Fibroblast of skin of right quadriceps (primary cell): ENCODE measurements at places on chromosomes 3 and 15.

DNA sequence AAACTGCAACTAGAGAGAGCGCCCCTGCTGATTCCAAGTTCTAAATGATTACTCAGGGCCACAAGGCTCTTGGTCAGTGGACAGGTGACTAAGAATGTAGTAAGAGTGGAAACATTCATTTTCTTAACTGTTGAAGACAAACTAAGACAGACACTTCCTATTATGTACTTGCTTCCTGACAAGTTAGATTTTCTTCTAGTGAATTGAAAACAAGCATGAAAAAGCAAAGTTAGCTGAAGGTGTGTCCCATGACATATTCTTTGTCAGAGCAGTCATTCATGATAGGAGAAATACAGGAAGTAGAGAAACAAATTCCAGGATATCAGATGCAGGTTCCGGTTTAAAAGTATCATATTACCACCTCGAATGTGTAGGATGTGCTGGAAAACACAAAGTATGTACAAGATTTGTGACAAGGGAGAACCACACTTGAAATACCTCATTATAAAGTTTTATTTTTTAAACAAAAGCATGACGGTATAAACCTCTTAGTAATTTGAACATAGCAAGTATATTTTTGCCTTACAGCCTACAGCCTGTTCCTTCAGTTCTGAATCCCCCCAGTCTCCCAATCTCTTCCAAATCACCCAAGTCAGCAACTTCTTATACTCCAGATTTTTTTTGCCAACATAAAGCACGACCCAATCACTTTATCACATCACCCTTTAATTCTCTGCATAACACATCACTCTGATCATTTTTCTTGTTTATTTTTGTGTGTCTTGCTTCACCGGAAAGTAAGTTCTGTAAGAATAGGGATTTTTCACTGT is 6.2 kb downstream of the TSPAN3 start:
- no peak for DNase-seq

- DNase-seq, result no peak
These were observed 252.5 kb downstream of the CDIN1 start for GRCh38 chr15:36831904-36832287.

DNA sequence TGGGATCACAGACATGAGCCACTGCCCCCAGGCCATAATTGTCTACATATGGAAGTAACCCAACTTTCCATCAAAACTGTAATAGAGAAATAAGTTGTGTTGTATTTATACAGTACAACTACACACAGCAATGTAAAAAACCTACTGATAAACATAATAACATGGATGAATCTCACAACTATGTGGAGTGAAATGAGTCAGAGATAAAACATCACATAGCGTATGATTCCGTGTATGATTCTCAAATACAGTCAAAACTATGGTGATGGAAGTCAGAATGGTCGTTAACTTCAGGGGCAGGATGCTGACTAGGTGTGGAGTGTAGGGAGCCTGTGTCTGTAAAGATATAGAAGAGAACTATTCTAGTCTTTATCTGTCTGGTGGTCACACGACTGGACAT is 332.7 kb upstream of the SLCO3A1 start:
- peak; percentile 72 for DNase-seq

DNA sequence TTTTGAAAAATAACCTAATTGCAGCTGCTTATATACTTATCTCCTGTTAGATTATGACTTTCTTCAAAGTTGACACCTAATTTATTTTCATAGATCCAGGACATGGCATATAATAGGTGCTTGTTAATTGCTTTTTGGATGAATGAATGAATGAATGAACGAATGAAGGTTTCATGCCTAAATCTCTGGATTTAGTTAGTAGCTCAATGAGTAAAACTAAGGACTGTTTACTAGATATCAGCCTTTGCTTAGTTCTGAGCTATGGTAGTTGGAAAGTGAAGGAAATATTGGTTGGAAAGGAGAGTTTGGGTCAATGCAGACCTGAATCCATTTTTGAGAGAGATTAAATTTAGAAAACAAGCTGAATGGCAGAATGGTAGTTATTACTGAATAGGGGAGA is 160.4 kb upstream of the SGO1 start:
- DNase-seq, result no peak

GRCh38 chr15:89707577-89707976 is 17.0 kb downstream of the WDR93 start:
- no peak for DNase-seq

DNA sequence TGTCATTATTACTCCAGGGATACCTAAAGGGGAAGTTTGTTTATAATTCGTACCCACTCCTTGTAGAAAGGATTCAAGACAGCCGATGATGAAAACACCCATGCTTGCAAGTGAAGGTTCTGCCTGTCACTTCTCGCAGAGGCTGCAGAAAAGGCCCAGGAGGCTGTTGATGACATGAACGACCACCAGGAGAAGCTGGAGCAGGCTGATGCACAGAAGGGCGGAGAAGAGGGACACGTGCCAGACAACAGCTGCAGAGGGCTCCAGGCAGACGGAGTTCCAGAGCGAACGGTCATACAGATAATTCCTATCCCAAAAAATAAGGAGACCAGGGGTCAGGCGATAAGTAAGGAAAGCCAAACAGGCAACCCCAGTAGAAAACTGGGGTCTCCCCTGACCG is 5.7 kb upstream of the DYNLT2B start:
- peak; percentile 33 for DNase-seq

DNA sequence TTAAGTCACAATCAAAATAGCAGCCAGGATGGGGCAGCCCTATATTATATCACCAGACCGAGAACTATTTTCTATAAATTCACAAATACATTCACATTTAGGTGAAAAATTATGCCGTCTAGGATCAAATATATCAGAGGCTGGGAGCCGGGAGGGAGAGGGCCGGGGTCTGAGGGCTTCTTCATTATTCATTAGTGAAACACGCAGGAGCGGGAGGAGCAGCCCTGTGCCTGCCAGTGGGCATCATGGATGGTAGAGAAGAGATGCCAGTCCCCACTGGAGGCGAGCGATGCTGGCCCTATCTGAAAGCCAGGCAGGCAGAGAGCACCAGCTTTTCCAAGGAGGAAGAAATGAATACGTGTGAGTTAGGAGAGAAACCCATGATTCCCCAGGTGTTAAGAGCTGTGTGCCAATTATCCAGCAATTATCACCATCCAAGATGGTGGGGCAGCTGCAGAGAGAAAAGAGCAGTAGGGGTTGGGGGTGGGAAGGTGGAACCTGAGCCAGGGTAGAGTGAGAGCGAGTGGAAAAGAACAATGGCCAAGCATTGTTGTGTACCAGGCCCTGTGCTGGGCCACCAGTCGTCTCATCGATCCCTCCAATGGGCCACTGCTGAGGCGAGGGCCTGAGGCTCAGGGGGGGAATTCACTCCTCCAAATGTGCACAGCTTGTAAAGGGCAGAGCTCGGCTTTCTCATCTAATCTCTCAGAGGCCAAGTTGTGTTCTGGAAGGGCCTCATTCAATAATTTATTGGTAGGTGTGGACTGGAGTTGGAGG is 261.3 kb upstream of the TLE3 start:
- no peak for DNase-seq

DNA sequence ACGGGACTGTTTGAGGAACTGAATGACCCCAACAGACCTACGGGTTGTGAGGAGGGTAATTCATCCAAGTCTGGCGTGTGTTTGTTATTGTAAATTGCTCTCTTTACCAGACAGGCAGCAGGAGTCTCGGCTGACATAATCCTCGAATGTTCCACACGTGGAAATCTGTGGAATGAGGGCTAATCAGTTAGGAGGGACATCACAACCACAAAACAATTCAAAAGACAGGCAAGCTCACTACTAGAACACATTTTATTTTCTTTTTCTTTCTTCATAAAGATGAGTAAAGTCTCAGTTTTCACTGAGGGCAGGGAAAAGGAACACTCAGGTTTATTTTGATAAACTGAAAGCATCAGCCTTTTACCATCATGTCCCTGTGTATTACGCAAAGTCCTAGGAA is 53.8 kb downstream of the GRK7 start:
- no peak for DNase-seq

DNA sequence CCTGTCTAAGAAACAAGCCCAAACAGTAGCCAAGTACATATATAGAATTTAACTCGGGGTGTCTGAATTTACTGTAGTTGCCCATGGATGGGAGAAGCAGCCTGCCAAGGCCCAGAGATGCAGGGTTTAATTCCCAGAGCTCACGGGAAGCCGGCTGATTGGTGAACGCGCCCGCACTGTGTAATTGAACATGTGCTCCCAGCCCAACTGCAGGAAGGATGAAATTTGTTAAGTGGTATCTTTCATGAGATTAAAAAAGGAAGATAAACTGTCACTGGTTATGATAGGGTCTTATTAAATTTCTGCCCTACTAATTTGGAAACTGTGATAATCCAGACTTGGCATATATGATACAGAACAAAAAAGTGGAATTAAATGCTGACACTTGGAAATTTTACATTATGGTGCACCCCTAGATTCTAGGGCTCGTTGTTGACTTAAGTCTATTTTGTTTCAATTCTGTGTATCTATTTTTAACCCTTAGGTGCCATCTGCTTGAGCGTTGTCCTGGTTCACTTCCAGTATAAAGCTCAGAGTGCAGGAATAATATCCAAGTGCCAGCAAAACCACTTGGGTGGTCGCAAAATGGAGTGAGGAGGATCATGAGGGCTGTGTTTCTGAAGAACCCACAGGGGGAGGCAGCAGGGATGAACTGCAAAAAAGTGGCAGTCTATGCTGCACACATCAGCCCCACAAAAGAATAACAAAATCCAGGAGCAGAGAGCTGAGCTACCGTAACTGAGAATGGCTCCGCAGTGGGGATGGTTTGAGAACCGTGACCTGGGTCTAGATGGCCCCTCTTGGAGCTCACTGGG is 13.8 kb upstream of the TMC3 start:
- no peak for DNase-seq

DNA sequence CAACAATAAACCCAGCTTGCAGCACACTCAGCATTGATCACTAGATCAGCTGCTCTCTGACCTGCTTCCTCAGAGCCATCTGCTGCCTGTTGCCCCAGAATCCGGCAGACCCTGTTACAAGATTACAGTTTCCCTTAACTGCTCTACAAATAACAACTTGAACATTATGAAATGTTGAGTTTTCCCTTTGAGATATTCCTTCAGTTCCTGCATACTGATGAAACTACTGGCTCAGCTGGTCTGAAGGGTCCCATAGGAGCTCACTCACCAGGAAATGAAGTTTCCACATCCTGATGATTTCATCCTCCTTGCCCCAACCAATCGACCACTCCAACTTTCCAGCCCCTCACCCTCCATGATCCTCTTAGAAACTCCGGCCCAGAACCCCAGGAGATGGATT is 281.9 kb downstream of the OCA2 start:
- DNase-seq, result no peak

- DNase-seq, result no peak
These were observed 172.6 kb downstream of the RBMS3 start for GRCh38 chr3:29453284-29454001.

DNA sequence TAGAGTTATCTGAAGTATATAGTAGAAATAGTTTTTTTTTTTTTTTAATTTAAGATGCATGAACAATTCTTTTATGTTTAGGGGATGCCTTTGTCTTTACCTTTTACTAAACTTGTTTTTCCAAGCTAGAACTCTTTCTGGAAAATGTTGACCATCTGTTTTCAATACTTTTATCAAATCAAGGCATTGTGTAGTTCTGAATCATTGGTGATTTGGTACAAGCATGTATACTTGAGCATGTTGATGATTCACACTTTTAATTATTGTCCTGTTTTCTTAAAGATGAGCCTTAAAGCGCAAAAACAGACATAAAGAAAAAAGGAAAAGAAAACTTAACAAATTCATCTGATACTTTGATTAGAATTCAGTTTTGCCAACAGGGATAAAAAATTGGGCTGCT is 28.3 kb downstream of the PDCD6IP start:
- DNase-seq, result peak; percentile 78

GRCh38 chr3:43723121-43723734 is 32.5 kb downstream of the ABHD5 start:
- DNase-seq, result no peak

- DNase-seq, result no peak
These were observed 60.4 kb upstream of the PRSS50 start for GRCh38 chr3:46778101-46778500.

DNA sequence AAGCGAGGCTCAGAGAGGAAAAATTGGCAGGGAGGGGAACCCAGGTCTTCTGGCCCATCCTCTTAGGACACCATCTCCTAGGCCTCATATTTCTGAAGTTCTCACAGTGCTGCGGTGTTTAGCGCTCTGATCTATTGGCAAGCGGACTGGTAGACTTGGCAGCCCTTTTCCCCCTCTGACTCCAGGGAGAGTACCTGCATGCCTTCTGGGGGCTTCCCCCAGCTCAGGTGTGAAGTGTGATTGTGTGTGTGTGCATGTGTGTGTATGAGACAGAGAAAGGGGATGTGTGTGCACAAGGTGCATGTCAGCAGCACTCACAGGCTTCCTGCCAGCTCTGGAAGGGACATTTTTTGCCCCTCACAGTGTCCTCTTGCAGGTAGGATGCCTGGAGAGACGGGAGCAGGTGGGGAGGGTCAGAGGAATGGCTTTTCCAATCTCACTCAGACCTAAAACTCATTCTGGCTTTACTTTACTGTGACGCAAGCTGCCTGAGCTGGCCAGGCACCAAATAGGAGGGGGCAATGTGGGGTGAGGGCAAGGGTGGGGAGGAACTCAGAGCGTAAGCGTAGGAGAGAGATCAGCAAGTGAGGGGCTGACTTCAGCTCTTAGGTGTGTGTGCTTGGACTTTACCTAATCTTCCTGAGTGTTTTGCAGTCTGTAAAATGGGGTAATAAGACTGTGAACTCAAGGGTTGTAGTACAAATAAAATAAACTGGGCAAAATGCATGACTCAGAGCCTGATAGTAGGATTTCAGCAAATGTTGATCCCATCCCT is 4.0 kb upstream of the IL17RE start:
- DNase-seq, result no peak

GRCh38 chr15:68515371-68516095 is 63.3 kb upstream of the CORO2B start:
- DNase-seq, result no peak

DNA sequence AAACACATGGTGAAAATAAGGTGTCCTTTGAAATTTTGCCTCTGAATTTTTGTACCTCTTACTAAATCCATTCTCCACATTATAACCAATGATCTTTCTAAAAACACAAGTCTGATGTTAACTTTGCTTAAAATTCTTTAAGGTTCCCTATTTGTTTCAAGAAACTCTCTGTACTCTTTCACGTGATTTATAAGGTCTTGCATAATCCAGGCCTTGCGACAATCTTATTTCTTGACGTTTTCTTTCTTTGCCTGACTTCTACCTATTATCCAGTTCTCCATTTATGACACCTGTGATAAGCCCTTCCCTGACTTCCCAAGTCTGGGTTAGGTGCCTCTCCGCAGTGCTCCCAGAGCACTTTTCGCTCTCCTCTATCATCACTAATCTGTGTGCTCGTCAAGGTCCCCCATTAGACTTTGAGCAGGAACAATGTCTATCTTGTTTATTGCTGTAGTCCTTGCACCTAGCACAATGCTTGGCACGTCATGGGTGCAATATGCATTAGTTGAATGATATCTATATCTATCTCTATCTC is 24.3 kb upstream of the KPNA1 start:
- no peak for DNase-seq

DNA sequence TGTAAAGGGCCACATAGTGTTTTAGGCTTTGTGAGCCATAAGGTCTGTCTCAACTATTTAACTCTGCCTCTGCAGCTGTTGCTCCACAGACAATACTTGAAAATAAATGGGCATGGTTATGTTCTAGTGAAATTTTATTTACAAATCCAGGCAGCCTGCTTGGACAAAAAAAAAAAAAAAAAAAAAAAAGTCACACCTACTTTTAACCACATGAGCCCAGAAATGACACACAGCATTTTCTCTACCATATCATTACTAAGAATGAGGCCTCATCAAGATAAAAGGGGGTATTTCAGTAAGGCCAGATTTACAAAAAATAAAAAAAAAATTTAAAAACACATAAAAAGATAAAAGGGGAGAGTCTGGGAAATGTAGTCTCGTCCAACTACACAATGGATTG is 1.7 kb upstream of the NGLY1 start:
- DNase-seq, result no peak
